CD8-positive, alpha-beta T cell (primary cell): ENCODE measurements at places on chromosomes 6 and 20. TPM values are rescaled to one million over a fixed set of nuclear protein-coding genes. Genes with fewer than 3 reads are reported as not detected.

DNA sequence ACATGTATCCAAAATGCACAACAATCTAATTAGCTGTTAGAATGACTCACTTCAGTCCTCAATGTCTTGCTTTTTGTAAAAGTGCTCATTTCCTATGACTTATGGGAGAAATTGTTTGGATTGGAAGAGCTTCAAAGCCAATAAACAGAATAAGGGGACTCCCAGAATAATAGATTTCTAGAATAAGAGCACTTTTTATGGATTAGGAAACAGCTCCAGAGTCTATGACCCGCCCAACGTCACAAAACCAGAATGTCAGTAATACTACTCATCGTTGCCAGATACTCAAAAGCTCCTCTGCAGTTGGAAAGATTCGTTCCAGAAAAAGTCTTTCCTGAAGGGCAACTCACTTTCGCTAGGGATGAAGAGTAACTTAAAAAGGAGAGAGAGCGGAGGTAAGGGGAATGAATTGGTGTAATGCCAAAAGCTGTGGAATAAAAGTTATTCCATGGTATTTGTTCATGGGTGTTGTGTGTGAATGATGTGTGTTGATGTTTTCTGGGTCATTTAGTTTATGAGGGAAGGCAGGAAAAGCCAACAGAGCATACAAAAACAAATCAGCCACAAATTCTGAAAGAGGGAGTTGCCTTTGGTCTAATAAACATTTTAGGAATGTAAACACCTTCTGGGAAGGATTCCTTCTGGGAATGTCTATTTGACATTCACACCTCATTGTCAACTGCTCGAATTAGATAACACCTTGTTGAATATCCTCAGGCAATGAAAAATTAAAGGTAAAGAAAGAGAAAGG, 64.6 kb downstream of the SYNE1 start:
- no peak for DNase-seq

GRCh38 chr20:23879811-23880374, 345 bp upstream of the CST5 start:
- no peak for DNase-seq

DNA sequence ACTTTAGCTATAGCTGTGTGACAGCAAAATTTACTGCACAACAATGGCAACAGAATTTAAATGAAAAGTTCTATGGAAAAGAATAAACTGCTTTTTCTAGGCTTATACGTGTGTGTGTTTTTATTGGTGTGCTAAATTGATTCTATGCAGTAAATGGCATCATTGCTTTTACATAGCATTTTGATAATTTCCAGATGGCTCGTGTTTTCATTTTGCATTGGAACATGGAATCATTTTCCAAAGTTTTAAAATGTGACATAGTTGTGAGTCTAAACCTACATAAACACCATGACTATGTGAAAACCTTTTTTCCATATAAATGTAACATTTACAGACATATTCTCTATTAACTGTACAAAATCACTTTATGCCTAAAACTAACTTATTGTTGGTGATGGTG, 127.8 kb downstream of the SIM1 start:
- no peak for DNase-seq

- no peak for DNase-seq
Observed at GRCh38 chr6:105522626-105523322, 119.9 kb upstream of the PREP start.

GRCh38 chr20:39885975-39886649, 802.9 kb downstream of the MAFB start:
- no peak for DNase-seq

GRCh38 chr6:55963301-55963700, 87.9 kb upstream of the BMP5 start:
- no peak for DNase-seq

SYCP2L gene
- total RNA-seq = not detected

CD24 gene
- 1.1 TPM for total RNA-seq
